NCI-H1092 (cell line): ENCODE measurements at places on chromosomes 1 and 21.

DNA sequence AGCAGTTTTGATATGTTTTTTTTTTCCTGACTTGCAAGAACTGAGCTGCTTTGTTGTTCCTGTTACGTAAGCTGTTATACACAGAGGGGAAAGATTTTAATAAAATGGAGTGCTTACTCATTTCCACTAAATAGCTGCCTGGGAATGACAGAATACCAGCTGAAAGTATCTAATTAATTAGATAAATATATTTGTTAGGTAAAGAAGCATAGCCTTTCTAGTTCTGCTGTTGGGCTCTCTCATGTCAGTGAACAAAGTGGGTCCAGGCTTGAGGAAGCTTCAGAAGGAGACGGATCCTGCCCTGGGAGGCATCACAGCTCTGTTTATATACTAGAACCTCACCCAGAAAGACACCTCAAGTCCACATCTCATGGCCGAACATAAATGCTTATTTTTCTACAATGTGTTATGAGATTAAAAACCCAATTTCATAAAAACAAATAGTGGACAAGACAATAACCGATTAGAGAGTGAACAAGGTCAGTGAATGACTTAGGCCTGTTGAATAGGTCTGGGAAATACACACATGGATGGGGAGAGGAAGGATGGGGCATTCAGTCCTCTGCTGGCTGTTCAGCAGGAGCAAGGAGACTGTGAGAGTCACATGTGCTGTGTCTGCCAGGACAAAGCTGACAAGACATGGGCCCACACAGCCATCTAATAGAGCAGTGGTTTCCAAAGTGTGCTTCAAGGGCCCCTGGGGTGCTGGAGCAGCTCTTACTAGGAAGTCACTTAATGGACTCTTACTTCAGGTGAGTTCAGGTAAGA is 20.6 kb downstream of the TRAF5 start:
- no peak for DNase-seq

GRCh38 chr1:51093581-51093980 is 8.4 kb upstream of the C1orf185 start:
- no peak for DNase-seq

- DNase-seq: no peak
Measured at GRCh38 chr1:153515504-153516394, 20.0 kb downstream of the S100A6 start.

DNA sequence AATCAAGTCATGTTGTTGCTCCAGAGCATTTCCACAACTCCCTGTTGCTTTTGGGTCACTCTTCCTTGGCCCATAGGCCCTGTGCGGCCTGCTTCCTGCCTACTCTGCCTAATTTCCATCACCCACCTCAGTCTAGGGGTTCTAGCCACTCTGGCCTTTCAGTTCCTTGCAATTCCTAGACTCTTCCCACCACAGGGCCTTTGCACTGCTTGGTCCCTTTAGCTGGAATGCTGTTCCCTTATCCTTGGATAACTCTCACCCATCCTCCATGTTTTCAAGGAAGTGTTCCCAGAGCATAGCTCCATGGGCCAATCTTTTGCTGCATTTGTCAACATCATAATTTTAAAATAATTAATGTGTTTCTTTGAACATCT is 18.7 kb downstream of the EPHB2 start:
- DNase-seq: no peak

- no peak for DNase-seq
Measured at GRCh38 chr1:87829360-87829759, 500.7 kb downstream of the LMO4 start.

DNA sequence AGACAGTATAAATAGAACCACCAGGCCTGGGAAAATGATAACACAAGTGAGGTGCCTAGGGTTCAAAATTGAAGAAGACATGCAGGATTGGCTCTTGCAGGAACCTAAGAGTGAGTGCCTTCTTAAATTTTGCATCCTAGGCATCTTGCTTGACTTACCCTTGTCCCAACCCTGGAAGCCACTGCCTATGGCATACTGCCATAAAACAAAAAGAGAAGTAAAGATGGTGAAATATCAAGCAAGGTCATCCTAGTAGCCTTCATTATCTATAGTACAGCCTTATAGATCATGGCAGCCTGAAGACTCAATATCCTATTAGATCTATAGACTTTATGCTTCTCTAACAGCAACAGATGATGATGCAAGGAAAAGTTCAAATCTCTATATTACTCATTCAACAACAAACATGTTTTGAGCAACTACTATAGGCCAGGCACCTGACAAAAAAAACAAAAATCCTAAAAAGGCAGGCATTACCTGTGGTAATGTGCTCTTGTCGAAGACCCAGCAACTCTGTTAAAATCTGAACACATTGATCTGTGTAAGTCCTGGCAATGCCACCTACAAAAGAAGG is 6.3 kb downstream of the AP4B1 start:
- DNase-seq: no peak

DNA sequence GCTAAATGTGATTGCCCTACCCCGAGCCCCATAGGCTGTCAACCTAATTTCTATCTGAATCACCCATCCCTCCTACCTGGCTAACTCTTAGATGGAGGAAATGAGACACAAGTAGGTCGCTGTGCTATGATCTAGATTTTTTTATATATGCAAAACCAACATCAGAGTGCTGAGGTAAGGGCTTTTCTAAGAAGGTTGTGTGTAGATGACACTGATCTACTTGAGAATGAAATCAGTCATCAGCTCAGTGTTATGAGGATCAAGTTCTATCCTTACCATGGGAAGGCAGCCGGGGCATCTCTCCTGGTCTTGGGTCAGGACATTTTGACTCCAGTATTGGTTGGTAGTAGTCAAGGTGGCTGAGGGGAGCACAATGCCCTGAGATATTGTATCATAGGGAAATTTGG is 23.6 kb downstream of the SLAMF1 start:
- DNase-seq: no peak

GRCh38 chr1:31605908-31606427 is 11.5 kb upstream of the HCRTR1 start:
- DNase-seq: no peak

DNA sequence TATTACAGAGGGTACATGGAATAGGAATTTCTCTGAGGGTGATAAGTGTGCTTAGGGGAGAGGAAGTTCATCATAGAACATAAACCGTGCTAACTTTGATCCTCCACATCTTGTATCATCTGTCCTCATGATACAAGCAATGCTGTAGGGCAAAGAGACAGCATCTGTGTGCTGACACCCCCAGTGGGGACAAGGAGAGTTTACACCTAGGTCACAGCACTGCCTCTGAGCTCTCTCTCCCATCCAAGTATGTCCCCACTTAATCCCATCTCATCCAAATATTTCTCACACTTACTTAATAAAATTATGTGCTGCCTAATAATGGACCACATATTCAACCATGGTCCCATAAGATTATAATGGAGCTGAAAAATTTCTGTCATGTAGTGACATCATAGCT is 4.3 kb upstream of the TEDDM1 start:
- no peak for DNase-seq

- no peak for DNase-seq
Measured at GRCh38 chr1:209455145-209455544, 128.4 kb upstream of the CAMK1G start.
